Lung (tissue), 17 donors: ENCODE measurements at places on chromosomes 5 and 9. TPM values are rescaled to one million over a fixed set of nuclear protein-coding genes. Genes with fewer than 3 reads are reported as not detected.

DNA sequence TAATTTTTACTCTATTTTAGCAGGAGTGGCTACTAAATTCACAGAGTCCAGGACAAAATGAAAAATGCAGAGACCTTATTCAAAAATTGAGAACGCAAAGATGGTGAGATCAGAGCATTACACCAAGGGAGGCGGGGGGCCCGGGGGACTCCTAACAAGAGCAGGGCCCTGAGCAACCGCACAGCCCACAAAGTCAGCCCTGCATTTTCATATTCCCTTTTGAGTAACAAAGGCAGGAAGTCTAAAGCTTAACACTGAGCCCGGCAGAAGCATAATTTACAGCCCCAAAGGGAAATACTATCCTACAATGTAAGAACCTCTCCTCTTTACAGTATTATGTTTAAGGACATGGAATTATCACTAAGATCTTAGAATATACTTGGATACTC is 69.4 kb downstream of the TLE1 start:
- H3K36me3 ChIP-seq: no peaks in the 10 kb centered on the region
- H3K27ac ChIP-seq: no peak overlapping the region
- no peaks in the 10 kb centered on the region for H3K27me3 ChIP-seq
- DNase-seq: no peak

DNA sequence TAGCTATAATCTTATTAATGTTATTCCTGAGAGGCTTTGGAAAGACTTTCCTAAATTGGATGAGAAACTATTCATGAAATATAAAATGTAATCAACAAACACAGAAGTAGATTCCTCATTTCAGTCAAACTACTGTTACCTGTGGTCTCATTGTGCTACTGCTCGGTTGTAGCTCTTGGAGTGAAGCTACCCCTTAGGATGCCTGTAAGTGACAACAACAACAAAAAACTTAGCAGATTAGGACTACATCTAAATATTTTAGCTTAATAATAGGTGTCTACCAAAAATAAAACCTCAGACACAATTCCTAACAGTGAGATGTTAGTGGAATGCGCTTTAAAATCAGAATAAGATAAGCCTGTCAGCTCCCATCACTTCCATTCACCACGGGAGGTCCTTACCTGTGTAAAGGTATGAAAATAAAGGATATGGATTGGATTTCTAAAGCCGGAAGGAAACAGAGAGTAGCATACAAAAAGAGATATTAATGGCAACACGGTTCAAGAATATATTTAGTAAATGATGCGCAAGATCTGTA is 369.2 kb downstream of the OSTF1 start:
- H3K4me3 ChIP-seq: no peak overlapping the region
- no peaks in the 10 kb centered on the region for H3K36me3 ChIP-seq
- H3K4me1 ChIP-seq: no peaks in the 10 kb centered on the region
- DNase-seq: no peak
- no peaks in the 10 kb centered on the region for H3K27me3 ChIP-seq

DNA sequence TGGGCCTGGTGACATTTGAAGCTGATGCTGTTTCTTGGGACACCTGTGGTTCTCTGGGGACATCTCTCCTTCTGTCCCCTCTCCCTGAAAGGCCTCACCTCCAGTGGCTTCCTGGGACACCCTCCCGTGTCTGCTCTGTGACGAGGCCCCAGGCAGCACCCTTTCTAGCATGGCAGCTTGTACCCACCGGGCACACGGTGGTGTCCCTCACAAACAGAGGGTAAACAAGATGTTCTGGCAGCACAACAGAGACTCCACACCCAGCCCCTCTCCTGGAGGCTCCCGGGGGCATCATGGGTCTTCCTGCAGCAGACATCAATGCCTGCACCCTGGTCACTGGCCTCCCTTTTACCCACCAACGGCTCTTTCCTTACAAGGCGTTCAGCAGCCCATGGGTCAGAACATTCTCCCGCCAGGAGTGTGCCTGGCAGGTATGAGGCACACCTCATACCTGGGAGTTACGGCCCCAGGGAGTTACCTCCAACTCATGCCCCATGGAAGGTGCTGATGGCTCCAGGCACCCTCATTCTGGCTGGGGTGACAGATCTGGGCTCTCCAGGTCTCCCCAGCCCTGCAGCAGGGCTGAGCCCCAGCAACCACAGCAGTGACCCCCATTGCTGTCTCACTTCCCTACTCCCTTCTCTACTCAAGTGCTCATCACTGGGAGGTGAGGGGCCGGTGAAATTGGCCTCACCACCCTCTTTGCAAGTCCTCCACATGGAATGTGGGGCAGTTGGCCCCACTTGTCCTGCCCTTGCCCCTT is 51.1 kb downstream of the BARX1 start:
- no peaks in the 10 kb centered on the region for H3K36me3 ChIP-seq
- DNase-seq: no peak
- H3K27me3 ChIP-seq: no peaks in the 10 kb centered on the region
- no peak overlapping the region for H3K27ac ChIP-seq
- no peaks in the 10 kb centered on the region for H3K4me1 ChIP-seq

GRCh38 chr5:7462758-7463157 is 66.8 kb downstream of the ADCY2 start:
- no peak for DNase-seq
- H3K4me3 ChIP-seq: no peak overlapping the region
- H3K4me1 ChIP-seq: peaks cover 3% of the 10 kb centered on the region
- H3K36me3 ChIP-seq: no peaks in the 10 kb centered on the region

- H3K27ac ChIP-seq: no peak overlapping the region
- no peaks in the 10 kb centered on the region for H3K36me3 ChIP-seq
- no peak for DNase-seq
- peaks cover 26% of the 10 kb centered on the region for H3K4me1 ChIP-seq
These were observed 58.3 kb upstream of the STXBP1 start for GRCh38 chr9:127553793-127554192.

DNA sequence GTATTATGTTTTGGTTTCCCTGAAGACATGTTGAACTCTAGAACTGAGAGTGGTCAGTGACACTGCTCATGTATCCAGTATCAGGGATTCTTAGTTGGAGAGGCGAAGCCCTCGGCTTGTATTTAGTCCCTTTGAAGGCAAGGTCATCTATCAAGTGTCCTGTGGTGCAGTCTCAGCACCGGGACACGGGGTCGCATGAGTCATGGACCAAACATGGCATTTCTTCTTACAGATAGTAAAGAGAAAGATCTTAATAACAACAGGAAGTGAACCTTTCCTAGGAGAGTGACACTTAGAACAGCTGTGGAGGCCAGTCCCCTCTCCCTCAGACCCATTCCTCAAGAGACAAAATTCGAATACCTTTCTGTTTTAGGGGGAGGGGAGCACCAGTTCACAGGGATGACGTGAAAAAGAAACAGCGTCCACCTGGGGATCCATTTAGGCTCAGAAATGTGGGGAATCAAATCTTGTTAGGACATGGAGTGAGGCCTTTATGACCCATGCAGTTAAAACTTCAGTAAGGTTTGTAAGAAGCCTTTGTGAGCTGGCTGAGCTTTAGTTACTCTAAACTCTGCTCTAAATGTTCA is 86.5 kb downstream of the ADGRV1 start:
- H3K27ac ChIP-seq: no peak overlapping the region
- H3K4me3 ChIP-seq: no peak overlapping the region
- H3K36me3 ChIP-seq: no peaks in the 10 kb centered on the region
- no peaks in the 10 kb centered on the region for H3K4me1 ChIP-seq
- H3K27me3 ChIP-seq: no peaks in the 10 kb centered on the region

- DNase-seq: no peak
- H3K27ac ChIP-seq: no peak overlapping the region
- H3K36me3 ChIP-seq: no peaks in the 10 kb centered on the region
- no peaks in the 10 kb centered on the region for H3K4me1 ChIP-seq
- peaks cover 2% of the 10 kb centered on the region for H3K27me3 ChIP-seq
- no peak overlapping the region for H3K4me3 ChIP-seq
These were observed 92.9 kb upstream of the MTAP start for GRCh38 chr9:21709464-21710058.

- DNase-seq: no peak
- no peaks in the 10 kb centered on the region for H3K27me3 ChIP-seq
- H3K36me3 ChIP-seq: no peaks in the 10 kb centered on the region
These were observed 705.7 kb downstream of the CETN3 start for GRCh38 chr5:89703817-89704216.

- H3K27ac ChIP-seq: no peak overlapping the region
- H3K4me1 ChIP-seq: no peaks in the 10 kb centered on the region
- peaks cover 13% of the 10 kb centered on the region for H3K36me3 ChIP-seq
- no peaks in the 10 kb centered on the region for H3K27me3 ChIP-seq
These were observed 71.3 kb upstream of the RAPGEF6 start for GRCh38 chr5:131706281-131706680.

- no peak overlapping the region for H3K4me3 ChIP-seq
These were observed 128.2 kb upstream of the VCAN start for GRCh38 chr5:83343299-83343698.

- no peaks in the 10 kb centered on the region for H3K27me3 ChIP-seq
- no peak overlapping the region for H3K4me3 ChIP-seq
These were observed 144.9 kb downstream of the MYO10 start for GRCh38 chr5:16791036-16791705.

DNA sequence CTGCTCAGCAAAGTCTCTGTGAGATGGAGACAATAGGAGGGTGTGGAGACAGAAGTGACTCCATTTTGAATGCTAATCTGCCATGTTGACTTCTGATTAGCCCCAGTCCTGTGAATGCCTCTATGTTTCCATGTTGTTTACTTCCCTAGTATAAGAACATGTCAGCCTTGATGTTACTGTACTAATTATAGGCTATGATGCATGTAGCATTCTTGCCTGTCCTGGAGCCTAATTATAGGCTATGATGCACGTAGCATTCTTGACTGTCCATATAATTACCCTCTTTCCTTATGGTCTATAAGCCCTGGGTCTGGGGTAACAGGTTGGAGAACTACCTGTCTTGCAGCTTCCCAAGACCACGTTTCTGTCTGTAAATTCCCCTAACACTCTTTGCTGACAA is 353.3 kb upstream of the CLINT1 start:
- H3K27me3 ChIP-seq: no peaks in the 10 kb centered on the region
- H3K27ac ChIP-seq: no peak overlapping the region
- H3K4me3 ChIP-seq: no peak overlapping the region

- H3K27ac ChIP-seq: no peak overlapping the region
- peak; percentile 46 for DNase-seq
- no peak overlapping the region for H3K4me3 ChIP-seq
- no peaks in the 10 kb centered on the region for H3K36me3 ChIP-seq
- H3K27me3 ChIP-seq: no peaks in the 10 kb centered on the region
These were observed 12.4 kb upstream of the NFIB start for GRCh38 chr9:14326264-14326826.

GRCh38 chr5:3354606-3355005 is 241.0 kb upstream of the IRX1 start:
- no peaks in the 10 kb centered on the region for H3K27me3 ChIP-seq
- no peak overlapping the region for H3K4me3 ChIP-seq
- no peak overlapping the region for H3K27ac ChIP-seq

DNA sequence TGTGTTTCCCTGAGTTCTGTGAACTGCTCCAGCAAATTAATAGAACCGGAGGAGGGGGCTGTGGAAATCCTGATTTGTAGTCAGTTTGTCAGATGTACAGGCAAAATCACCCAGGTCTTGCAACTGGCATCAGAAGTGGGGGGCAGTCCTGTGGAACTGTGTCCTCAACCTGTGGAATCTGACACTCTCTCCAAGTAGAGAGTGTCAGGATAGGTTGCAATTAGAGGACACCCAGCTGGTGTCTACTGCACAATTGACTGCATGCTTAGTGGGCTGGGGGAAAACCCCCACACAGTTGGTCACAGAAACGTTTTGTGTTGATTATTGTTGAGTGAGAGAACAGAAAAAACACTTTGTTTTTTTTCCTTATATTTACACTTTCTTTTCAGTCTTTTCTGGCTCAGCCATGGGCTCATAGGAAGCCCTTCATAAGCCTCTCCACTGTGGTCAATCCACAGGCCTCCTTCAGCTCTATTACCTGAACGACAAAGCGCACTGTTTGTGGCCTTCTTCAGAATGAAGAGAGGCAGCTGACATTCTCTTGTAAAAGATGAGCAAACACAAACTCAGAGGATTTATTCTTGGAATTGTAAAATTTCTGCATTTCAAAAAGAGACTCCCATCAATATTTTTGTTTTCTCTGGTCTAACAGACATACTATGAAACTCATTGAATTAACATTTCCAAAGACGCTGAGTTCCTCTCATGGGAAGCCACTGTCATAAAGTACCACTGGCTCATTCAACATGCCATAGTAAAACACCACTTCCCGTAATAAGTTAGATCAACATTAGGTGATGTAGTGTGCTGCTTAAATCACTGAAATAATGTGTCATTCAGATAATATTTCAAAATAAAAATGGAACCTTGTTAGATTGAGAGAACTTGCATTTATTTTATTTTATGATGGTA is 348.9 kb upstream of the RFX3 start:
- no peaks in the 10 kb centered on the region for H3K27me3 ChIP-seq
- H3K27ac ChIP-seq: no peak overlapping the region
- H3K36me3 ChIP-seq: peaks cover 4% of the 10 kb centered on the region
- H3K4me3 ChIP-seq: no peak overlapping the region

DNA sequence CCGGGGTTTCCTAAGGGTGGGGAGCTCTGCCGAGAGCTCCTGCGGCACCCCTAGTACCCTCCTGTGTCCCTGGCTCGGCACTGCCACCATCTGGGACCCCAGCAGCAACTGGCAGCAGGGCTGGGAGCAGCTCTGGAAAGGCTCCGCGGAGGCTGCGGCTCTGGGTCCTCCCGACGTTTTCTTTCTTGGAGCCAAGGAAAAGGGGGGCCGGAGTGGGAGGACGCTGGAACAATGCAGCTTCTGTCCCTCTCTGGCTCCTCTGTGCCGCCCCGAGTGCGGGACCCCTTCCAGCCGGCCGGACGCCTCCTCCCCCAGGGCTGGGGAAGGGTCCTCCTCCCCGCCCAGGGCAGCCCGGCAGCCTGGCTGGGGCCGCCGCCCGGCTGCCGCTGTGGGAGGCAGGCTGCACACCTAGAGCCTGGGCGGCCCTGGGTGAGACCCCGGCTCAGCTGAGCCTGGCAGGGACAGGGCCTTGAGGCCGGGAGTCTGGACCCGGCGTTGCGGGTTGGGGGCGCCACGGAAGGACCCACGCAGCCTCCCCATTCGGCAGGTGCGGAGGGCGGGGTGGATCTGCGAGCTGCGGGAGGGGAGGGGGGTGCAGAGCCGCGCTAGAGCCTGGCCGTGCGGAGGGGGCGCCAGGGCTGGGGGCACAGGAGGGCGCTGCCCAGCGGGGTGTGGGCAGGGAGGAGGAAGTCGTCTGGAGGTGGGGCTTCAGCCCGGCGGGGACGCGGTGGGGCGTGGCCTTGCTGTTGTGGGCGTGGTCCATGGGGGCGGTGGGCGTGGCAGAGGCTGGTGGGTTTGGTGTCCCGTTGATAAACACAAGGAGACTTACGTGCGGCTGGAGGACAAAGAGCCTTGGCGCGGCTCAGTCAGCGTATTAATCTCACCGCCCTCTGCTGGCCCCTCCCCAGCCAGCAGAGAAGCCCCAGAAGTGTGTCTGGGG is 15.1 kb downstream of the GPSM1 start:
- no peaks in the 10 kb centered on the region for H3K27me3 ChIP-seq
- no peaks in the 10 kb centered on the region for H3K4me1 ChIP-seq
- H3K27ac ChIP-seq: peak overlapping the region; percentile 65
- H3K4me3 ChIP-seq: peak overlapping the region; percentile 23
- H3K36me3 ChIP-seq: peaks cover 17% of the 10 kb centered on the region

Gene SMIM33
- not detected for total RNA-seq

Gene UAP1L1
- total RNA-seq: 12.2 TPM

Gene PCDHA5
- 0.34 TPM for total RNA-seq

Gene F2RL1
- total RNA-seq: 5.5 TPM

Gene CTSV
- 1.8 TPM for total RNA-seq

Gene CRB2
- total RNA-seq: 0.25 TPM

Gene IFNB1
- not detected for total RNA-seq

Gene UNC13B
- 102 TPM for total RNA-seq

Gene GLRA1
- not detected for total RNA-seq

Gene CERCAM
- total RNA-seq: 27.5 TPM

Gene SPINK6
- not detected for total RNA-seq
